ENCODE measurements at places on chromosomes 6 and 20. TPM values are rescaled to one million over a fixed set of nuclear protein-coding genes. Genes with fewer than 3 reads are reported as not detected.

BPIFB2 gene
- total RNA-seq = not detected

OR2W1 gene
- total RNA-seq = not detected

HSF2 gene
- 16.0 TPM for total RNA-seq

FNDC1 gene
- total RNA-seq = not detected

TBXT gene
- total RNA-seq = not detected

BFSP1 gene
- total RNA-seq = 0.36 TPM

PROKR2 gene
- not detected for total RNA-seq

MRAP2 gene
- total RNA-seq = not detected

HUS1B gene
- 1.1 TPM for total RNA-seq

ALDH8A1 gene
- 0.81 TPM for total RNA-seq

SLC4A11 gene
- 0.87 TPM for total RNA-seq
